ENCODE measurements at places on chromosomes 11 and 22. TPM values are rescaled to one million over a fixed set of nuclear protein-coding genes. Genes with fewer than 3 reads are reported as not detected.

- DNase-seq = no peak
These were observed 34.2 kb upstream of the FTH1 start for GRCh38 chr11:62001450-62002191.

DNA sequence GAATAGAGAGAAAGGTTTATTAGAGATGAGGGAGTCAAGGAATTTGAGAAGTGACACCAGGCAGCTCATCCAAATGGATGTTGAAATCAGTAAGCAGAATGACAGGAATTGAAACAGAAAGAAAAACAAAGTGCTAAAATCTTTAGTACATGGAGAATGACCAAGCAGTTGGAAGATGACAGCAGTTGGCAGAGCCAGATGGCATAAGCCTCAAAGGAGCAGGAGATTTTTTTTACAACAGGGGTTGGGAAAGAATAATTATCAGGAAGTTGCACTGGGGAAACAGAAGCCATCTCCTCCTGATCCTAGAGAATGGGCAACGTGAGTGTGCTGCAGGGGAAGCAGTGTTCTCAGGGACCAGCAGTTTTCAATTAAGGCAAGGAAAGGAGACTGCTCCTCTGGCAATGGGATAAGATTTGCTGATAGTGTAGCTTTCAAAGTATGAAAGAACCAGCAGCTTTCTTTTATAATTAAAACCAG lies 28.9 kb downstream of the RAB39A start:
- DNase-seq = no peak

C11orf91 gene
- not detected for total RNA-seq

RRAS2 gene
- 96.5 TPM for total RNA-seq

GLYAT gene
- total RNA-seq = not detected

DNA sequence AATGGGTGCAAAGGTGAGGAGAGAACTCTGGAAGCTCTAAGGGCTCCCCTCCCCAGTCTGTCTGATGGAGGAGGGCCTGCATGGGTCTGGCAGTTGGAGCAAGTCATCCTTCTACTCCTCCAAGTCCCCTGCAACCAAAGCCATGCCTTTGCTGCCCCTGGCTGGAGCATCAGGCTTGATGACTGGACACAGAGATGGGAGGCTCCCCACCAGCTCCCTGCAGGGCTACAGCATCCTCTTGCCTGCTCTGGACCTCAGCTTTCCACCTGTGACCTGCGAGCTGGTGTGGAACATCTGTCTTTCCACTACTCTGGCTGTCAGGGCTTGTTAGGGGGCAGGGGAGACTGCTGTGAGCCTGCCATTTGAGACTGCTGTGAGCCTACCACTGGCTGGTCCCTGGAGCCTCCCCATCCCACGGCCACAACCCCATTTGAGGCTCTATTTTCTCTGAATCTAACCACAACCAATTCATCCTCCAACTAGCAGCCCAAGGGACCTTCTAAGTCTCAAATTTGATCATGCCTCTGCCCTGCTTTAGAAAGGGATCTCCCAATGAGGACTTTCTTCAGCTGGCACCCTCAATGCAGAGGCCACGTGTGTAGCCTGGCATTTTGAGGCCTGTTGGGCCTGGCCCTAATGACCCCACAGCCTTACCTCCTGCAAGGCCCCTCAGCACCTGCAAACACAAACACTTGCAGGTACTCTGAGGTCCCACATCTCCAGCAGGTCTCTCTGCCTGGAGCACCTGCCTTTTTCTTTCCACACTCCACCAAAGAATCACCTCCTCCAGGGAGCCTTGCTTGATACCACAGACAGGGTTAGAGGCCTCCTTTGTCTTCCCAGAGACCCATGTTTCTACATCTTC lies 9.9 kb downstream of the P2RY6 start:
- no peak for DNase-seq

DNA sequence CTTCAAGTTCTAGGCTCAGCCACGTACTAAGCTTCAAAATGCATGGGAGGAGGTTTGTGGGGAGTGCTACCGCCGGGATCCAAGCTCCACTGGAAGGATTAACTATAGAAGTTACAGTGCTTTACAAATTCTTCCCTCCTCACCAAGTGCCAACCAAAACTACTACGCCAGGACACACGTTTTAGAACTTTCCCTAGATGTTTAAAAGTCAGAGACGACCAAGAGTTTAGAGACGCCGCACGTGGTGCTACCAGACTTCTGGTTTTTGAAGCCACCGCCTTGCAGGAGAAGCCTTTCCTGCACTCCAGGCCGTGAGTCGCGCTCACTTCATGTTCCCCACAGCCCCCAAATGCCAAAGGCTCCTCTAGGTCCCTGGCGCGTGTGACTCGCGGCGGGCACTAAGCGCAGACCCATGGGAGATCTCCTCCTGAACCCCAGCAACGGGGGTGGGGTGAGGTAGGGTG lies 734 bp downstream of the SNU13 start:
- peak; percentile 46 for DNase-seq

GRCh38 chr11:13578514-13579140 lies 82.8 kb upstream of the PTH start:
- no peak for DNase-seq

CENPM gene
- total RNA-seq = 5.4 TPM

GRCh38 chr11:131371791-131372104 lies 1.3 kb downstream of the NTM start:
- no peak for DNase-seq

- DNase-seq = no peak
These were observed 53.3 kb downstream of the NTM start for GRCh38 chr11:131423688-131424087.

DNA sequence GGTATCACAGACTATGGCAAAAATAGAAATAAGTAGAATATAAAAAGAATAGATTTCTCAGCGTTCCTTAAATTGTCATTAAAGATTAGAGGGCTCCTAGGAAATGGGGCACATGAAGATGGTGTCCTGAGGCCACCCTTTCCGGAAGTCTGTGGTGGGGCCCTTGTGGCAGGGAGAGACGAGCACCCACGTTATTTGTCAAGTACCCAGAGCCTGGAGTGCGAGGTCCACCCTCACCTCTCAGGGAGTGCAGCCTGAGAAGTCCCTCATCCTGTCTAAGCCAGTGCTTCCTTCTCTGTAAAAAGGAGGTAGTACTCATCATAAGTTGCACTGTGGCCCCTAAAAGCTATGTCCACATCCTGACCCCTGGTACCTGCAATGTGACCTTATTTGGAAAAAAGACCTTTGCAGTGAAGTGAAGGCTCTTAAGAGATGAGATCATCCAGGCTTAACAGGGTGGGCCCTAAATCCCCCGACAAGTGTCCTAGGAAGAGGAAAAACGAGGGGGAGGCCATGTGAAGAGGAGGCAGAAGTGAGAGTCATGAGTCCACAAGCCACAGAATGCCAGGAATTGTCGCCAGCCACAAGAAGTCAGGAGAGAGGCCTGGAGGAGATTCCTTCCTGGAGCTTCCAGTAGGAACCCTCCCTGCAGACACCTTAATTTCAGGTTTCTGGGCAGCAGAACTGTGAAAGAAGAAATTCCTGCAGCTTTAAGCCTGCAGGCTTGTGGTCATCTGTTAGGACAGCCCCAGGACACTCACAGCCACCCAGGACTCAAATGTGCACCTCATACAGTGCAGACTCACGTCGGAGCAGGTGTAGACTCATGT lies 76.8 kb upstream of the CCND1 start:
- DNase-seq = no peak

DNA sequence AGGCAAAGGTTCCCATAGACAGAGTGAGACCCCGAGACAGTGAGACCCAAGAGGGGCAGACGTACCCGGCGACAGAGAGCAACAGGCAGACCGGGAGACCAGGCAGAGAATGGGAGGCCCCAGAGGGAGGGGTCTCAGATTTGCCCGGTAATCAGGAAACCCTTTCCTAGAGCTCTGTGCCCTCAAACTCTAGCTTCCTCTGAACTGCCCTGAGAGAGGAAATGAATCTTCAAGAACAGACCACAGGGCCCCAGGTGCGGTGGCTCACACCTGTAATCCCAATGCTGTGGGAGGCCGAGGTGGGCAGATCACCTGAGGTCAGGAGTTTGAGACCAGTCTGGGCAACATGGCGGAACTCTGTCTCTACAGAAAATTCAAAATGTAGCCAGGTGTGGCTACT lies 47.7 kb downstream of the RPUSD4 start:
- no peak for DNase-seq

GRCh38 chr11:655036-655726 lies 18.1 kb downstream of the DRD4 start:
- no peak for DNase-seq

- DNase-seq = no peak
These were observed 73.6 kb downstream of the DSCAML1 start for GRCh38 chr11:117723277-117724024.

DNA sequence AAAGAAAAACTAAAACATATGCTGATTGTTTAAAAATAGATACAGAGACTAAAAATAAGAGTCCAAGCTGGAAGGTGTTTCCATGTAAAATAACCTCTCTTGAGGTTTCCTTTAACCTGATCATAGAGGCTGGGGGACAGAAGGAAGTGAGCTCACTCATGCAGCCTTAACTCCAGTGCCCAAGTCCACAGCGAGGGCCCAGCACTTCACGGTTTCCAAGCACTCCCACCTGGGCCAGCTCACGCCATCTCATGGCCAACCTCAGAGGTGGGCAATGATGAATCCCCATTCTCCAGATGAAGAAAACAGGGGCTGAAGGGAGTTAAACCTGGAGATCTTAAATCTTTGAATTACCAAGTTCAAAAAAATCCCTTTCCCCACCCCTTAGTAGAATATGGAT lies 14.9 kb upstream of the TFIP11 start:
- DNase-seq = no peak

TMEM45B gene
- total RNA-seq = 0.99 TPM

GRCh38 chr22:19174106-19175025 lies 4.2 kb downstream of the SLC25A1 start:
- peak; percentile 62 for DNase-seq

CNIH2 gene
- not detected for total RNA-seq

GRCh38 chr11:118606157-118606843 lies 1.1 kb upstream of the PHLDB1 start:
- DNase-seq = no peak

DNA sequence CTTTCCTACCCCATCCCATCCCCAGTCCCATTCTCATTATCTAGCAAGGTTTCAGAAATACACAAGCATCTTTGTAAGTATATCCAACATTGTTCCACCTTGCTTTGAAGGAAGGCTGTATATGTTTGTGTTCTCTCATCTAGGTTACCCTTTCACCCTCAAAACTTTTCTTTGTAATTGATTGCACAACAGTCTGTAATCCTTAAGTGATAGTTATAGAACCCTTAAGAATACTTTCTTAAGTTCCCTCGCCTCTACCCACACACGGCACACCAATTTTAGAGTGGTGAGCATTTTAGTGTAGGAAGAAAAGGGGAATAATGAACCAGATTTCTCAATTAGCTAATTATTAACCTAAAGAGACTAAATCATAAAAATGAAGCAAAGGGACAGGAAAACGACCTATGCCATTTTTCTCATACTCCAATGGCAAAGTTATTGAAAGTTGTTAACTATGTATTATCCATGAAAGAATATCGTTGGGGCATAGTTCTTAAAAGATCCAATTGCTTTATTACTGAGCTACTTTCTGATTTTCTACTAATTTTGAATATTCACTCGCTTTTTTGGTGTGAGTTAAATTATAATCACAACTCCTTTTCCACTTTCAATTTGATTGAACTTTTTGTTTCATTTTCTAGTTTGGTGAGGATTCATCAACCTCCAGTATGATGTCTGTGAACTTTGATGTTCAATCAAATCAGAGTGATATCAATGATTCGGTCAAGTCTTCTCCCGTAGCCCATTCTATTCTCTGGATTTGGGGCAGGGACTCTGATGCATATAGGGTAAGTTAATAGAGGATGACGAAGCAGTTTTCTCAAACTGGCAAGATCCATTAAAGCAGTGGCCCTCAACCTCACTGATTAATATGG lies 44.9 kb downstream of the TTC17 start:
- no peak for DNase-seq

C11orf42 gene
- total RNA-seq = not detected

OR6A2 gene
- total RNA-seq = under 0.01 TPM

CBLIF gene
- total RNA-seq = not detected

DNA sequence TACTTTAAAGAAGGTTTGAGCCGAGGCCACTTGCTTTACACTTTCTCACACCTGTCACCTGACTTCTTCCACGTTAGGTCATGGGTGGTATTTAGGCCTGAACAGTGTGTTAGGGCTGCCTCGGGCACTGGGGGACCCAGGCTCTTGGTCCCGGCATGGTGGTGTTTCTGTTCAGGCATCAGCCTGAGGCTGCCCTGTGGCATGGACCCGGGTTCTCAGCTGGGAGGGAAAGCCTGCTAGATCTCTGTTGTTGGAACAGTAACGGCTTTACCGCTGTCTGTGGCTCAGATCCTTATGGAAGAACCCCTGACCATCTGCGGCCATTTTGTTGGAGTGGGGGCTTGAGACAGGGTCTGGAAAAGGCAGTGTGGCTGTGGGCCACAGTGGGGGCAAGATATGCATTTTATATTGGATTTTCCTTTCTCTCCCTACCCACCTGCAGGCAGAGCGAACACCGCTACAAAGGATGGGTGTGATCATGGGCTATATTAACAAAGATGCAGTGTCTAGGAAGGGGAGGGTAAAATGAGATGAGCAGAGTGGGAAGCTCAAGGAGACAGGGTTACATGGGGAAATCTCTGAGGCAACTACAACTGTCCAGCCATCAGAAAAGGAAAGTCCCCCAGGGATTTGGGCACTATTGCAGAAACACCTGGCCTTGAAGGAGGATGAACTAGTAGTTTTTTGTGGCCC lies 1.6 kb upstream of the KCNJ11 start:
- DNase-seq = no peak

OPCML gene
- not detected for total RNA-seq

GRCh38 chr11:113773092-113773415 lies 438 bp downstream of the ZW10 start:
- no peak for DNase-seq

CCDC73 gene
- not detected for total RNA-seq

OR52I1 gene
- not detected for total RNA-seq

MRGPRF gene
- total RNA-seq = under 0.01 TPM

DNA sequence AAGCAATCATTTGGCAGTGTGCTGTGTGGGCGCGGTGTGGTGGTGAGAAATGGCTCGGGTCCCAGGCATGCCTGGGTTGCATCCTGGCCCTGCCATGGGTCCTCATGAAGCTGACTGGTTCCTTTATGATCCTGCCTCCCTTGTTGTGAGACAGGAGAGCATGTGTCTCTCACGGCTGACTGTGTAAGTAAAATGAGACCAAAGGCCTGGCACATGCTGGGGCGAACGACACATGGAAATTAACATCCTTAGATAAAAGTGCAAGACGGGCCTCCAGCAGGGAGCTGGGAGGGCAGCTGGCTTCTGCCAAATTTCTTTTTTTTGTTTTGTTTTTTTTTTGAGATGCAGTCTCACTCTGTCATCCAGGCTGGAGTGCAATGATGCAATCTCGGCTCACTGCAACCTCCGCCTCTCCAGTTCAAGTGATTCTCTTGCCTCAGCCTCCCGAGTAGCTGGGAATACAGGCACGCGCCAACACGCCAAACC lies 9.4 kb upstream of the FBLN1 start:
- DNase-seq = no peak

Measured in lung microvascular endothelial cell (primary cell).